HFF-Myc (cell line): ENCODE measurements at places on chromosomes 16 and 17.

DNA sequence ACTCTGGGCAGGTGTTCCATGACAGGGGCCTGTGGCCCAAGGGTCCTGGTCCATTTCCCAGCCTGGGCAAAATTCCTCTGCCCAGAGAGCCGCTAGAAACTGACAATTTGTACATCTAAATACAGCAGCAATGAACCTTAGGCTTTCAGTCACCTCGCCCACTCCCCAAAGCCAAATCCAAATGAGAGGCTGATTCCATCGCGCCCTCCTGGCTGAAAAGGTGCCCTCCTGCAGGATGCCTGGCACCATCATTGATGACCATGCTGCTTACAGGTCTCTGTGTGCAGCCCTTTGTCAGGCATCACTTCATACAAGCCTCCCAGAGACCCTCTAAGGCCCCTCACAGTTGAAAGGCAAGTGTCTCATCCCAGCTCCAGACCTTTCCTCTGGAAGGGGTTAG, 114.7 kb downstream of the C16orf78 start:
- DNase-seq, result no peak

- no peak for DNase-seq
Measured at GRCh38 chr16:81376880-81377279, 62.1 kb downstream of the GAN start.

DNA sequence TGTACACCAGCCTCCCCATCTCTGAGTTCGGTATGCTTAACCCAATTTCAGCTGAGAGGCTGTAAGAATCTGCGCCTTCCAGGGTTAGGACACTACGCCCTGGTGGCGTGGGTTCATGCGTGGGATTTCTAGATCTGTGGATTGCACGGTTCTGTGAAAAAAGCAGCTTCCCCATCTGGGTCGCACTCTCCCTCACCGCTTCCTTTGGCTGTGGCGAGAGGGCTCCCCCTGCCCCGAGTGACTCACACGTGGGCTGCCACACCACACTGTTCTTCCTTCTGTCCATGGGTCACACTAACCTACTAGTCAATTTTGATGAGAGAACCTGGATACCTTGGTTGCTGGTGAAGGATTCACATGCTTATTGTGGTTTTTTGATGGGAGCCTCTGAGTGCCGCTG, 256.0 kb upstream of the MAF start:
- no peak for DNase-seq

GRCh38 chr17:51050291-51051033, 70.2 kb downstream of the SPAG9 start:
- DNase-seq, result no peak

GRCh38 chr17:19713901-19714361, 2.5 kb downstream of the SLC47A2 start:
- no peak for DNase-seq

DNA sequence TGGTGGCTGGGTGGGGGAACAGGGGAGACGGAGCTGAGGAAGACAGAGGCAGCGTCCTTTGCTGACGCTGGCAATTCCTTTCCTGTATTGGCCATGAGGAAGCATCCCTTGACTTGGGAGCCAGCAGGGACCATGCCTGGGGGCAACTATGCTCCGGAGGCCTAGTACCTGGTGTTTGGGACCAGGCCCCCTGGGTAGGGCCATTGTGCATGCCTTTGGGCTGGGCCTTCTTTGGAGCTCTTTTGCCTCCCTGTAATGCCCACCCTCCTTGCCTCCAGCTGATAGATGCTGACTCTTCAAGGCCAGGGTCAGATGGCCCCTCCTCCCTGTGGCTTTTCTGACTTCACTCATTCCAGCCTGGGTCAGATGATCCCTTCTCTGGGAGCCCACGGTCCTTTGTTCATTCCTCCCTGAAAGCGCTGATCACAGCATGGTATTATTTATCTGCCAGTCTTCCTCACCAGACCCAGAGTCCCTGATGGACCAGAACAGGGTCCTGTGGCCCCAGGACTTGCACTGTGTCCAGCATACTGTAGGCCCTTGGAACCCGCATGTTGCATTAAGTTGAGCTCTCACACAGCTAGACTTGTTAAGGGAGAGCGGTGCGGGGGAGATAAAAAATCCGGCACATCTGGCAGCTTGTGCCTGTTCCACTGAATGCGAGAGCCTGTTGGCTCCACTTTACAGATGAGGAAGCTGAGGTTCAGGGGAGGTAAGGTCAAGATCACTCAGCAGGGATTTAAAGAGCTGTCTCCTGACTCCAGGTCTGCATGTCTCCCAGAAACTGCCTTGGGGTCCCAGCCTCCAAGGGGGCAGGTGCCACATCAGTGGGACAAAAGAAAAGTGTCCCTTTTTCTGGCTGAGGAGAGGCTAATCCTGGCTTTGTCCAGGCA, 2.9 kb downstream of the STARD3 start:
- DNase-seq, result no peak

- DNase-seq, result no peak
Measured at GRCh38 chr17:6041246-6041645, 28.9 kb upstream of the WSCD1 start.

DNA sequence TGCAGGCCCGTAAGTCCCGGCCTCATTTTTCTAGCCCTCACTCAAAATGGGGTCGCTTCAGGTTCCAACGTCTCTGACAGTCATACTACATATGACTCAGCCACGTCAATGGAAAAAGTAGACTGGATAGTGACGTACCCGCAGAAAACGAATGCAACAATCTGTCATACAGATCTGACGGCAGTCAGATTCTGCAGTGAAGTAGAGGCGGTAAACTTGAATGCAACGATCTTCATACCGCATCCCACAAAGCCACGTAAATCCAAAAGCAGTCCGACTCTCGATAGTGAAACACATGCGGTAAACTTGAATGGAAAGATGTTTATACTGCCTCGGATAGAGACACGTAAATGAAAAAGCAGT, 38.4 kb upstream of the ARL4D start:
- no peak for DNase-seq

DNA sequence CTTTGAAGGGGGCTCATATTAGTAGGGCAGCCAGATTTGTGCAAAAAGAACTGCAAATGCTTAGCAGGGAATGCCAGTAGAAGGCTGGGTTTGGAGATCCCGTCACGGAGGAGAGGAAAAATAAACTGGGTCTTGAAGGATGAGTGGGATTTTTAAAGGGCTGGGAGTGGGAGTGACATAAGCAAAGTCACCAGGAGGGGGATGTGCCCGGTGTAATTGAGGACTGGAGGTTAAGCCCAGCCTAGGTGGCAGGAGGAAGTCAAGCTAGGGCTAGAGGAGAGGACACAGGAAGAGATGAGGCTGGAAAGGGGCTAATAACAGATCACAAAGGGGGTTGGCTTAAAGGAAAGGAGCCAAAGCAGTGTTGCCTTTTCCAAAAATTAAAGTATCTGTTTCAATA, 23.2 kb upstream of the LONP2 start:
- DNase-seq, result no peak

DNA sequence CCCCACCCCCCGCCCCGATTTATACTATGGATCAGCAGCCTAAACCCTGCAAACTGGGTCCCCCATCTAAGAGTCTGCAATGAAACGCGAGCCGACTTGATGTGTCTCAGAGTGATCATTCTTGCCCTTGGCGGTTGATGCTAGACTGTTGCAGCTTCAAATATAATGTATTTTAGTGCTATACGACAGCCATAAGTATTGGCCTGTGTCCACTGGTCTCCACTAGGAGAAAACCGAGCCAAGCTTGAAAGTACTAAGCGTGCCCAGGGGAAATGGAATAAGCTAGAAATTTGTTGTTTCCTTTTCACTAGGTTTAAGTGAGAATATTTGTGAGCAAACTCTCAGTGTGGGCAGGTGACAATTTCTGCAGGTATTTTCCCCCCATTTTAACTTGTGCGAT, 711.2 kb downstream of the MAF start:
- DNase-seq, result no peak
